ENCODE measurements at places on chromosomes 7 and 10. TPM values are rescaled to one million over a fixed set of nuclear protein-coding genes. Genes with fewer than 3 reads are reported as not detected.
A peak's percentile ranks its signal among the peaks of the same experiment; 100 is the strongest.

DNA sequence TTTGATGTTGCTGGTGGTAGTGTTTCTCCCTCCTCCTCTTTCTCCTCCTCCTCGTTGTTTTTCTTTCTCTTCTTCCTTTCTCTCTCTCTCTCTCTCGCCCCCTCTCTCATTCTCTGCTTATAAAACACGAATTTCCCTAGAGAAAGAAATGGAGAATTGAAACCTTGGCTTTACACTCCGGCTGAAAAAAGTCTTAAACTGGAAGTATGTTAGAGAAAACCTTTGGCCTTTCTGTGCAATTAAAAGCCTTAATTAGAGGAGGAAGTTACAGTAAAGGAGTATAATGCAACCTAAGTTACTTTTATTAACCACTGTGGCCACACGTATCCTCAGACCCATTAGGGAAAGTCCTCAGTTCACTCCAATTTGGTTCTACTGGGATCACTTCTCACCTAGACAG lies 501.7 kb upstream of the SORCS1 start:
- no peaks in the 10 kb centered on the region for H3K27me3 ChIP-seq
- DNase-seq, result no peak
- no peaks in the 10 kb centered on the region for H3K36me3 ChIP-seq
- no peak overlapping the region for H3K27ac ChIP-seq
- H3K4me3 ChIP-seq, result no peak overlapping the region
- no peaks in the 10 kb centered on the region for H3K4me1 ChIP-seq

GRCh38 chr7:155603858-155604503 lies 40.5 kb upstream of the RBM33 start:
- H3K4me1 ChIP-seq, result no peaks in the 10 kb centered on the region
- peaks cover 39% of the 10 kb centered on the region for H3K27me3 ChIP-seq
- H3K36me3 ChIP-seq, result no peaks in the 10 kb centered on the region
- no peak overlapping the region for H3K27ac ChIP-seq

Gene LIPM
- not detected for polyA plus RNA-seq

GRCh38 chr7:8590791-8591190 lies 157.4 kb downstream of the NXPH1 start:
- no peak for DNase-seq
- H3K4me3 ChIP-seq, result no peak overlapping the region
- no peaks in the 10 kb centered on the region for H3K27me3 ChIP-seq
- H3K36me3 ChIP-seq, result no peaks in the 10 kb centered on the region

DNA sequence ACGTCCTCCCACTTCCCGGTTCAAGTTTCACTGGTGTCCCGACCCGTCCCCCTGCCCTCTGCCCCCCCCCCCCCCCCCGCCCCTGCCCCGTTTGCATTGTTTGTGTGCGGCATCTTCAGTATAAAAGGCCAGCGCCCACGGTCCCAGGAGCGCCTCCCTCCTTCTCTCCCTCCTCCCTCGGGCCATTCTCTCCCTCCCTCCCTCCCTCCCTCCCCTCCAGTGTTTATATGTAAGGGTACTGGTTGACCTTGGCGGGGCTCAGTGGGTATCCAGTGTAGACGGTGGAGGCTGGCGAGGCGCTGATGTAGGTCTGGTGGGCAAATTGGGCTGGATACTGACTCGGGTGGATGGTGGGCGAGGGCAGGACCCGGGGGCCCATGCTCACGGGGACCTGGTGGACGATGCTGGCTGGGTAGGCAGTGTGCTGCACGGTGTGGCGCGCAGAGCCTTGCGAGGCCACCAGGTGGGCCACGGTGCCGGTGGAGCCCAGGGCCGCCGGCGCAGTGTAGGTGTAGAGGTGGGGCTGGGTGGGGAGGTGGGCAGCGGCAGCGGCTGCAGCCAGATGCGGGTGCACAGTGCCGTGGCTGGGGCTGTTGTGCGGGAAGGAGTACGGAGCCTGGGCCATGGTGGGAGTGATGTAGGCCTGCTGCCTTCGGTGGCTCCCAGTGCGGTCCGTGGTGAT lies 49.4 kb downstream of the CLEC2L start:
- peaks cover 5% of the 10 kb centered on the region for H3K36me3 ChIP-seq
- H3K4me3 ChIP-seq, result no peak overlapping the region
- H3K27me3 ChIP-seq, result no peaks in the 10 kb centered on the region
- no peak for DNase-seq
- H3K4me1 ChIP-seq, result no peaks in the 10 kb centered on the region
- H3K27ac ChIP-seq, result no peak overlapping the region

Gene ANK3
- 1.8 TPM for polyA plus RNA-seq

- peak overlapping the region; percentile 44 for H3K4me3 ChIP-seq
- DNase-seq, result no peak
- no peaks in the 10 kb centered on the region for H3K4me1 ChIP-seq
- H3K27me3 ChIP-seq, result peaks cover 25% of the 10 kb centered on the region
Observed at GRCh38 chr10:69628891-69629290, 1.2 kb upstream of the FAM241B start.

Gene AEBP1
- 5.6 TPM for polyA plus RNA-seq

DNA sequence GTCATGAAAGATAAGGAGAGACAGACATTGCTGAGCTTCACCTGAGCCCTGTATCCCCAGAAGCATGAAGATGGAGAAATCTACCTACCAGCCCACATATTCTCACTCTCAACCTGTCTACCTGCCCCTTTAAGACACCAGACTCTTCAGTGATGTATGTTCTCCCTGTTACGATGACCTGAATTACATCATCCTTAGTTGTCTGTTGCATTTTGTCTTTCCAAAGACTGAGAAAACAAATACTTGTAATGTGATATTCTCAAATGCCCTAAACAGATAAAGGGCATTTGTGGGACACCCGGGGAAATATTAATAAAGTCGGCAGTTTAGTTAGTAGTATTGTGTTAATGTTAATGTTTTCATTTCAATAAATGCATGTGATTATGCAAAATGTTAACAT lies 305.8 kb upstream of the IGFBP3 start:
- no peaks in the 10 kb centered on the region for H3K27me3 ChIP-seq
- no peak for DNase-seq
- no peaks in the 10 kb centered on the region for H3K4me1 ChIP-seq
- H3K4me3 ChIP-seq, result no peak overlapping the region
- H3K27ac ChIP-seq, result no peak overlapping the region

GRCh38 chr10:125038637-125039036 lies 96.7 kb downstream of the ZRANB1 start:
- H3K4me3 ChIP-seq, result no peak overlapping the region
- no peak overlapping the region for H3K27ac ChIP-seq
- H3K36me3 ChIP-seq, result no peaks in the 10 kb centered on the region
- H3K27me3 ChIP-seq, result peaks cover 29% of the 10 kb centered on the region
- H3K4me1 ChIP-seq, result no peaks in the 10 kb centered on the region

Gene FAM3C
- polyA plus RNA-seq, result 79.8 TPM

Gene FRMD4A
- 0.20 TPM for polyA plus RNA-seq

Gene FZD1
- polyA plus RNA-seq, result 0.08 TPM

DNA sequence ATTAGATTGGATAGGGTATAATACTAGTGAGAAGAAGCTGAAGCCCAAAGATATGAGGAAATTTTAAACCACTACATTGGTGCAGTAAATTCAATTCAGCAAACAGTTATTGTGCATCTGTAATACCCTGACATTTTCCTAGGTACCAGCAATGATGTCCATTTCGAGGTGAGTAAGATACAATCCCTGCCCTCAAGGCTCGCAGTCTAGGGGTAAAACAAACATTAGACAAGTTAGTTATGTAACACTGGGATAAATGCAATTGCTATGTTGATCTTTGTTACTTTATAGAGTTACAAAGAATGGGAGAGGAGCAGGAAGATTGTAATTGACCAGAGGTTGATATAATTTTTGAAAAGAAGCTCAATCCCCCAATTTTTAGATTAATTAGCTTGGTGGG lies 168.1 kb downstream of the PRKG1 start:
- no peaks in the 10 kb centered on the region for H3K36me3 ChIP-seq
- no peaks in the 10 kb centered on the region for H3K27me3 ChIP-seq
- H3K4me1 ChIP-seq, result no peaks in the 10 kb centered on the region
- DNase-seq, result no peak
- H3K4me3 ChIP-seq, result no peak overlapping the region
- H3K27ac ChIP-seq, result no peak overlapping the region

DNA sequence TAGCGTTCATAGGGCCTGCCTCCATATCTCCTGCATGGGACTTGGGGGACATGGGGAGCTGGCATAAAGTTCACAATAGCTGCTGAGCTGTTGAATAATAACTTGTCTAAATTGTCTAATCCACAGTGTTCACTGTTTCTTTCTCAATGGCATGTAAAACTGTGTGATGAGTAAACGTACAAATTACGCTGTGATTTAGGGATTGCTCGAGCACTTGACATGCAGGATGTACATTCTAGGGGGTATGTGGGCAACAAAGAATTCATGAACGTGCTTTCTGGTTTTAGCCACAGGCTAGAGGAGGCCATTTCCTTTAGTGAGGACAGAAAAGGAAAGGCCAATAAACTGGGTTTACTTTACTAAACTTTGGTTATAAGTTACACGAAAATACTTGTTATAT lies 534.2 kb upstream of the ZWINT start:
- no peaks in the 10 kb centered on the region for H3K4me1 ChIP-seq
- DNase-seq, result no peak
- no peak overlapping the region for H3K27ac ChIP-seq
- H3K27me3 ChIP-seq, result no peaks in the 10 kb centered on the region

DNA sequence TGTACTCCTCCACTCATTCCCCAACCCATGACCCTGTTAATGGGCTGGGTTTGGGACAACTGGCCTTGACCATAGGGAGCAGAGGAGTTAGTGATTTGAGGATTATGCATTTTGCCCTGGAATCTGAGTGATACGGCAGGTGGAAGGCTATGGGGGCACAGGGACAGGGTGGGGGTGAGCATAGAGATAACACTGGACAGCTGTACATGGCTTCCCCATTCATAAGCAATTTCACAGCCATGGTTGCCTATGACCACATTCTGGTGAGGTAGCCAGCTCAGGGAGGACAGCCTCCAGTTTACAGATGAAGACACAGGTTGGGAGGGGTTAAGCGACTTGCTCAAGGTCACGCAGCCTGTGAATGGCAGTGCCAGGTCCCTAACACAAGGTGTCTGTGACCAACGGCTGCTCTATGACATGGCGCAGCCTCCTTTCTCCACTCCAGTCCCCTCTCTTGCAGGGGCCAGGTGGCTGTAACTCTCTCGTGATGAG lies 319.5 kb downstream of the PLXNA4 start:
- H3K4me3 ChIP-seq, result no peak overlapping the region
- no peak for DNase-seq
- no peaks in the 10 kb centered on the region for H3K4me1 ChIP-seq
- no peaks in the 10 kb centered on the region for H3K36me3 ChIP-seq

Gene BTBD16
- polyA plus RNA-seq, result not detected

Gene IDI2
- not detected for polyA plus RNA-seq

DNA sequence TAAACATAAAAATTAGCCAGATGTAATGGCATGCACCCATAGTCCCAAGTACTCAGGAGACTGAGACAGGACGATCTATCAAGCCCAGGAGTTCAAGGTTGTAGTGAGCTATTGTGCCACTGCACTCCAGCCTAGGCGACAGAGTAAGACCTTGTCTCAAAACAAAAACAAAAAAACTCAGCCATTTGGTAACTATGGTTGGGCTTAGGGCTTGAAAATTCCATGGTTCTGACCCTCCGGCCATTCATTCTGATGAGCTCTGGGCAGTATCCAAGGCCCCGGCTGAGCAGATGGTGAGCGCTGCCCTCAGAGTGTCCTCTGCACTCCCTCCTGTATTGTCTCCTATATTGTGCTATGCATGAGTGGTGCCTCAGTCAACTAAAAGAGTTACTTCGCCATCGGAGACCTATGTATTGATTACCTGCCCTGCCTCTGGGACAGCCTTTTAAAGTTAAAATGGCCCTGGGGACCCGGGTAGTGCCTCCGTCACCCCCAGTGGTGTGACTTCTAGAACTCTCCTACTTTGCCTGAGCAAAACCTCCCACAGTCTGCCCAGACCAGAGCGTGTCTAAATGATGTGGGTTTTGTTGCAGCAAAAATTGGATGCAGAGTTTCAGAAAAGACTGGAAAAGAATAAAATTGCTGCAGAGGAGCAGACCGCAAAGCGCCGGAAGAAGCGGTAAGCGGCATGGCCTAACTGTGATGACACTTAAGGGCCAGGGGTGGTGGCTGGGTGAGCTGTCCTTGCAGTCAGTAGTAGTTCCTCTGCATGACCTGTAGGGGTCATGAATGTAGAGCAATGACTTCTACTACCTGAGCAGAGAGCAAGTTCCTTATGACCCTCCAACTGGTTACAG lies 8.1 kb downstream of the PRKRIP1 start:
- peak; percentile 73 for DNase-seq
- H3K27ac ChIP-seq, result peak overlapping the region; percentile 77
- no peaks in the 10 kb centered on the region for H3K27me3 ChIP-seq
- H3K4me1 ChIP-seq, result peaks cover 19% of the 10 kb centered on the region

- H3K27me3 ChIP-seq, result no peaks in the 10 kb centered on the region
- H3K4me1 ChIP-seq, result no peaks in the 10 kb centered on the region
- H3K36me3 ChIP-seq, result peaks cover 5% of the 10 kb centered on the region
- H3K27ac ChIP-seq, result no peak overlapping the region
- DNase-seq, result no peak
Observed at GRCh38 chr7:23787272-23787671, 77.3 kb downstream of the STK31 start.

DNA sequence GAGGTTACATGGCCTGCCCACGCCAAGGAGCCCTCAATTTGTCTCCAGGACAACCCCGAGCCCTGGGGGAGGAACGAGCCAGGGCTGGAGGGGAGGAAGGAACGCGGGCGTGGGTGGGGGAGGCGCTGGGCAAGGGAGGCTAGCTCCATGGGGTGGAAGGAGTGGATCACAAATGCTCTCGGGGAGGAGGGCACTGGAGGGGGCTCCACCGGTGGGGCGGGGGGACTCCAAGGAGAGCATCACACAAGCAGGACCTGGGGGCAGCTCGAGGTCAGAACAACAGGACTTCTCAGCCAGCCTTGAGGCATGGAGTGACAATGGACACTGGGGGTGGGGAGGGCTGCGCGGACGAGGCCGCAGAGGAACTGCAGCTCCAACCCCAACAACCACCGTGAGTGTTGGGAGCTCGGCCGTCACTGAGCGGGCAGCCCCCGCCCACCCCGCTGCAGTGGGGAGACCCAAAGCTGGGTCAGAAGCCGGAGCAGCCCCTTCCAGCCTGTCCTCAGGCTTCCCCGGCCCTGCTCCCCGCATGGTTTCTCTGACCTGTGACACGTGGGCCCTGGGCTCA lies 41.1 kb downstream of the STK32C start:
- no peaks in the 10 kb centered on the region for H3K36me3 ChIP-seq
- peaks cover 3% of the 10 kb centered on the region for H3K4me1 ChIP-seq
- no peak overlapping the region for H3K27ac ChIP-seq
- DNase-seq, result no peak
- H3K4me3 ChIP-seq, result no peak overlapping the region

- no peaks in the 10 kb centered on the region for H3K36me3 ChIP-seq
- no peak overlapping the region for H3K27ac ChIP-seq
- no peak overlapping the region for H3K4me3 ChIP-seq
Observed at GRCh38 chr10:6002809-6003510, 25.6 kb upstream of the IL15RA start.

GRCh38 chr7:79876848-79877252 lies 257.8 kb upstream of the GNAI1 start:
- H3K4me3 ChIP-seq, result no peak overlapping the region
- H3K4me1 ChIP-seq, result no peaks in the 10 kb centered on the region
- H3K36me3 ChIP-seq, result no peaks in the 10 kb centered on the region
- DNase-seq, result no peak
